ENCODE measurements at places on chromosomes 4 and X.

DNA sequence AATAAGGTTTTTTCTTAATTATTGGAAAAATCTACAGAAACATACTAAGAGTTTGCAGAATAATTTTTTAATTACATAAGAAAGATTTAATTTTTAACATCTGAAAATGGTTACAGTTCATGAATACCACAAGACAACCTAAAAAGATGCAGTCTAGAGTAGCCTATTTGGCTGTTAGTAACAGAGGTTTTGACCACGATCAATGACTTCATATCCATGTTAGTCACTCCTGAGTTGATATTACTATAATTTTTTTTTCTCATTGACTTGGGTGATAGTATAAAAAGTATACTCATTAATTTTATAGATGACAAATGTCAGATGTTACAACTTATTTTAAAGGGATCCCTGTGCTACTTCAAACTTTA is 272.5 kb downstream of the DCTD start:
- no peak for DNase-seq

- DNase-seq = no peak
Observed at GRCh38 chr4:26867914-26868684, 7.5 kb downstream of the STIM2 start.

GRCh38 chr4:146176891-146177290 is 1.4 kb downstream of the LSM6 start:
- no peak for DNase-seq

- no peak for DNase-seq
Observed at GRCh38 chr4:15234856-15235126, 193.0 kb upstream of the C1QTNF7 start.

GRCh38 chr4:78788007-78788889 is 12.1 kb downstream of the BMP2K start:
- DNase-seq = no peak

- DNase-seq = no peak
Observed at GRCh38 chrX:98931216-98931615, 1478.9 kb downstream of the PCDH19 start.

DNA sequence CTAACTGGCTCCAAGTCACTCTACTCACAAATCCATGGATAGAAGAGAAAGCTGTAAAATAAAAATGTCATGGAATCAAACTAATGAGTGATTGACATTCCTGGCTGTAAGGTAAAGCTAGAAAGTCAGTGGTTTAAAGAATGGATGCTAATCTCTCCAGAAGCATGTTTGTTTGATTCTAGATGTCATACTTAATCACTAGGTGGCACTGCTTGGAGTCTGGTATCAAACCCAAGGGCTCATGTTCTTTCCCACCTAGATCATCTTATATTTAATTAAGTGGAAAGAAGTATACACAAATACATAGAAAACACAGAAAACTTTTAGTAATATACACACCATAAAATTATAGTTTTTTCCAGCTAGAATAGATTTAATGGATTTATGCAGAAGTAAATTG is 2666.6 kb downstream of the PCDH7 start:
- no peak for DNase-seq

DNA sequence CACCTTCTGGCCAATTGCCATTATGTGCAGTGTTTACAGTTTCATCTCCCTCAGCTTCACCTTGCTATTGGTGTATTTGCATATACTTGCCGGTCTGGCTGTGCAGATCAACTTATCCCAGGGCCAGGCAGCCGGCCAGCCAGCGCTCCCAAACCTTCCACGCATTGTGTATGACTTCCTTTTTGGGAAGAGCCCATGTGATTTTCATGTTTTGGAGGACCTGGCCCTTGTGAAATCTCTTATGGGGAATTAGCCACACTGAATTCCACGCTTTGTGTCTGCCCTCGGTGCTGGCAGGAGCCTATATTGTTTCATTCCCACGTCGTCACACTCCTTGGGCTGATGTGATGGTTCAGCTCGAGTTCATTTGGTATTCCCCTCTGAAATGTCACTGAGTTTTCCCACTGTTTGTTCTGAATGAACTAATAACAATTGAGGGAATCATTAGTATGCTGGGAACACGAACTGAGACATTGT is 6.0 kb upstream of the PDLIM3 start:
- no peak for DNase-seq

GRCh38 chr4:40232610-40233009 is 35.8 kb downstream of the RHOH start:
- no peak for DNase-seq

GRCh38 chr4:150598909-150599308 is 17.0 kb downstream of the MAB21L2 start:
- no peak for DNase-seq

GRCh38 chr4:137414802-137415201 is 117.5 kb downstream of the PCDH18 start:
- DNase-seq = no peak

GRCh38 chr4:15349531-15349935 is 78.3 kb upstream of the C1QTNF7 start:
- no peak for DNase-seq

DNA sequence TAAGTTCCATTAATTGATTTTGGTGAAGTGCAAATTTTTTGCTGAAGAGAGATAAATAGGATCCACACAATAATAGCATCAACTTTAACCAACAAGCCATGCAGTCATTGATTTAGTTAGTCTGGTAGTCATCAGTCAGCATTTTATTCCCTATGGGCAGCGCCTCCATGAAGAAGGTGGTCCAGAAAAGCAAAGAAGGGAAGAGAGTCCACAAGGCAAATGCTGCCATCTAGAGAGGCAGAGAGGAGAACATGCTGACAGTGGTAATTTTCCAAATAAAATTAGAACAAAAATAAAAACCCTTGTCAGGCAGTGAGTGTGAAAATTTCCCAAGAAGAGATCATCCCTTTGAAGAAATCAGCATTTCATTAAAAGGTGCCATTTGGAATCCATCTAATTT is 366.7 kb upstream of the FAM241A start:
- DNase-seq = no peak

DNA sequence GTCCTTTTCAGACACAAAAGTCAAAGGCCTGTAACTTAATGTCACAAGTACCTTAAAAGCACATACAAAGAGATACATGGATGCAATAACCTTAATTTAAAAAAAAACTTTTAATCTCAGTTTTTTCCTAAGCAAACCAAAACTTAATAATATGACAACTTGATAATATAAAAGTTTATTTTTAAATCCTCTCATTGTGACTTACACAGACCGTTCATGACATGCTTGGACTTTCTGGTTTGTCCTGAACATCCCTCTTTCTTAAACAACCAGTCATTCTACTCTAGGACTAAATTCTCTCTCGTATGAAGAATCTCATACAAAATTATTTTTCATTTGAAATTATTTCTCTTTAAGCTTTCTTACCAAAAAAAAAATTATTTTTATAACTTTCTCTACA is 43.1 kb upstream of the CYP2U1 start:
- no peak for DNase-seq

GRCh38 chr4:154344686-154345085 is 146.9 kb downstream of the DCHS2 start:
- no peak for DNase-seq

GRCh38 chrX:37509349-37509748 is 62.1 kb upstream of the LANCL3 start:
- DNase-seq = no peak

DNA sequence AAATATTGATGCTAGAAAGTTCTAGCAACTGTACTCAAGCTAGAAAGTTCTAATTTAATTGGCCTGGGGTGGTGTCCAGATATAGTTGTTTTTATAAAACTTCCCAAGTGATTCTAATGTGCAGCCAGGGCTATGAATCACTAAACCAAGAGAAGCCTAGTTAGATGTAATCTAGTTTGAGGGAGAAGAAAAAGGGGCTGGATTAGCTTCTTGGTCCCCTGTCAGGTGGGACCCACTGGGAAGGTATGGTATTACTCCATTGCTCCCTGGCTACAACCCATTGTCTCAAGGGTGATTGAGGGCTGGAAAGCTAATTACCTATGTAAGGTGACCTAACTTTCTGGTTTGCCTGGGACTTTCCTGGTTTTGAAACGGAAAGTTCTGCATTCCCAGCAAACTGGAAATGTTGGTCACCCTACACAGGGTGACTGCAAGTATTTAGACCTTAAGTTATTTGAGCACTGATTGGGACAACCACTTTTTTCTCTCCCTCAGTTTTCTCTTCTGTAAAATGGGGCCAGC is 23.9 kb upstream of the MSN start:
- no peak for DNase-seq

DNA sequence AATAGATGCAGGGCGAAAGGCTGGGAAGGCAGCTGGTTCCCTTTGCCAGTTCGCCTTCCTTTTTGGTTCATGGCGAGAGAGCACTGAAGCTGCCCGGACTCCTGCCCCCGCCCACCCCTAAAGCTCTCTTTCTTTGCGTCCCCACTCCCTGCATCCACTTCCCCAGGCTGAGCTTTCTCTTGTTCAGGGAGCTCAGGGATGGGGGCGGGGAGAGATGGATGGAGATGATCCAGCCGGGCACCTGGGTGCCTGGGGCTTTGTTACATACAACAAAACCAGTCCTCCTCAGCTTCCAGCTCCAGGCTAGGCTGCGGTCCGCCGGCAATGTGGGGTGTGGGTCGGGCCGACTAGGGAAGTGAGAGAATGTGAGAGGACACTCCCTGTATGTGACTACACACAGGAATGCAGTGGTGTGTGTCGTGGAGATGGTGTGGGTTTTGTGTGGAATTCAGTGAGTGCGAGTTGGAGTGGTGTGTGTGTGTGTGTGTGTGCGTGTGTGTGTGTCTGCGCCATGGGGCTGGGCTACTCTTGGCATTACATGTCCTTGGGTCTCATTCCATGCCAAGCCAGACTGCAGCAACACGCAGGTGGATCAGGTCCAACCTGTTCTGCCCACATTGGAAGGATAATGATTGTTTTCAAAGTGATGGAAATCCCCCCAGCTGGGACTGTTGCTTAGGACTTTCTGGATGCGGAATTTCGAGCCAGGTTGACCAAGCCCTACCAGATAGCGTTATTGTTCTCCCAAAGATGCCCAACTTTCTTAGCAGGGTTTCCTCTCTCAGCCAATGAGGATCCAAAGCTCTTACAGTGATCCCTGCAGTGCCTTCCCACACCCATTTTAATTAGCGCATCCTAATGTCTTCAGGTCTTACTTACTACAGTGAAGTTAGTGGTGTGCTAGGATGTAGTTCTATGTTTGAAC is 149.4 kb upstream of the CHRDL1 start:
- DNase-seq = no peak

DNA sequence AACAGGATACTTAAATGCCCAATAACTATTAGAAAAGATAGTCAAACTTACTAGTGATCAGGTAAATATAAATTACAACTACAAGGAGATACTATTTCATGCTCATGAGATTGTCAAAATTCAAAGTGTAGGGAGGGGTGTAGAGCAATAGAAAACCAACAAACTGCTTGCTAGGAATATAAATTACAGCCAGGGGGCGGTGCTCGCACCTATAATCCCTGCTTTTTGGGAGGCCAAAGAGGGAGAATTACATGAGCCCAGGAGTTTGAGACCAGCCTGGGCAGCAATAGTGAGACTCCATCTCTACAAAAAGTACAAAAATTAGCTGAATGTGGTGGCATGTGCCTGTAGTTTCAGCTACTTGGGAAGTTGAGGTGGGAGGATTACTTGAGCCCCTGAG is 556.5 kb upstream of the NR3C2 start:
- no peak for DNase-seq

- no peak for DNase-seq
Observed at GRCh38 chr4:36337665-36338185, 56.3 kb downstream of the DTHD1 start.

GRCh38 chr4:22842360-22843018 is 149.8 kb downstream of the GBA3 start:
- DNase-seq = no peak

DNA sequence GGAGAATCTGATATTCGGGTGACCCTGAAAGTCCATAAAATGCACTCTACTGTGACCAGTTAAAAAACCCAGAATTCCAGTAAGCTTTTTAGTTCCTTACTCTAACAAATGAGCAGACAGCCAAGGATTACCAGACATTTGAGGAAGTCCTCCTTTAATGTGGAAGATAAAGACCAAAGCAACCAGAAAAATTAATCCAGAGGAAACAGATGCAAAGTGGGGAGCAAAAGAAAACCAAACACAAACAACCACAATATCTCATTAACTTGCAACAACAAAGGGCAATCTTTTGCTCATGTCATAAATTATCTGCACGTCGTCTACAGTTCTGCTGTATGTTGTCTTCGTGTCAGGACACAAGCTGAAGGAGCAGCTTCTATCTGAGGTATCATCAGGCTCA is 164.4 kb downstream of the PJA1 start:
- DNase-seq = no peak

- DNase-seq = no peak
Observed at GRCh38 chrX:38313190-38313589, 14.1 kb downstream of the RPGR start.

GRCh38 chr4:87838205-87838604 is 5.4 kb downstream of the MEPE start:
- DNase-seq = no peak

GRCh38 chr4:73869130-73870055 is at the start of gene CXCL1:
CXCL1 (plus strand) TSS chr4:73869393; CDS start chr4:73869471, 78 bp downstream.
- no peak for DNase-seq

- no peak for DNase-seq
Observed at GRCh38 chr4:115918149-115918548, 804.7 kb upstream of the NDST4 start.

- no peak for DNase-seq
Observed at GRCh38 chr4:96354036-96354712, 514.3 kb downstream of the PDHA2 start.

GRCh38 chr4:38774181-38774955 is 8.4 kb downstream of the TLR10 start:
- no peak for DNase-seq

DNA sequence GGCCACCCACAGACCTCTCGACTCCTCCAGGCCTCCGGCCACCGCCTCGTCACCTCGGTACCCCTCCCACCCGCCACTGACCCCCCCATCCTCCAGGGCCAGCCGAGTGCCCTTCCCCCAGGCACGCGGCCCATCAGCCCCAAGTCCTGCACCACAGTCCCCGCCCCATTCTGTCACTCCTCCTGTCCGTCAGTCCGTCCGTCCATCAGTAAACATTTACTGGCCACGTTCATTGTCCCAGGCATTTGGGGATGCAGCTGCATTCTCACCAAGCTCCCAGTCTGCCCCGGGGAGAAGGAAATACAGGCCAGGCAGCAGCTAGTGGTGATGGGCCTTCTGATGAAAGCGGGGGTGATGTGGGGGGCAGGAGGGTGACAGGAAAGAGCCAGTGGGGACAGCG is 35.3 kb upstream of the FGFR3 start:
- DNase-seq = no peak

DNA sequence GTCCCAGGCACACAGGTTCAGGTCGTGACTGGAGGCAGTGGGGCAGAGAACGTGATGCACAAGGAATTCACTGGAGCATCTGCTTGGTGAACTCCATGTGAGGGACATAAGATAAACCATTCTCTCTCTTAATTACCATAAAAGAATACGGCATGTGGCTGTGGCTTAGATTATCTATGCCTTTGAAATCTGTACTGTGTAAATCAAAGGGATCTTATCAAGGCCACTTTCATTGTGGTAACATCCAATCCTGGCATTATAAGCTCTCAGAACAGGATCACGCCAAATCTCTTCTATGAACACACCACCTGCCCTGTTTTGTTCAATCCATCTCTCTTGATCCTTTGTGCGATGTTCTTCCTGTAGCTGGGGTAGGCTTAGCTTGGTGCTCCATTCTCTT is 192.3 kb downstream of the SPATA18 start:
- no peak for DNase-seq

Measured in stimulated activated CD8-positive, alpha-beta memory T cell treated with anti-CD3 and anti-CD28 coated beads, Interleukin-4, amount 100 ng/mL, for 1 hour (primary cell).